ENCODE measurements at places on chromosomes 11 and 22.

GRCh38 chr22:39389420-39389819 is 10.2 kb upstream of the TAB1 start:
- DNase-seq: no peak

DNA sequence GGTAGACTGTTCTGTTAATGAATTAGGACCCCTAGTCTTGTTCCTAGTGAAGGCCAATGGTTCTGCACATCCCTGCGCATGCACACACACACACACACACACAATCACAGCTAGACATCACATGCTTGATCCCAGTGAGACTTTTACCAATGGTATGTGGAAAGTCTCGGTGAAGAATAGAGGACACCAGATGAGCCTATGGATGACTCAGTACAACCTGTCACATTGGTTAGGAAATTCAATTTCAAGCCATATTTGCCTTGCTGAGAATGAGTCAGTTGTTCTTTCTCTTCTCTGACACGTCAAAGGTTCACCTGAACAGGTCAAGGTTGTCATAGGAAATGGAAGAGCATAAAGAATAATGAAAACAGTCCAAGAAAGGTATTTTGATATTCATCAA is 122.0 kb downstream of the SLC17A6 start:
- DNase-seq: no peak

- no peak for DNase-seq
These were observed 13.6 kb upstream of the OR56B1 start for GRCh38 chr11:5722622-5723021.

DNA sequence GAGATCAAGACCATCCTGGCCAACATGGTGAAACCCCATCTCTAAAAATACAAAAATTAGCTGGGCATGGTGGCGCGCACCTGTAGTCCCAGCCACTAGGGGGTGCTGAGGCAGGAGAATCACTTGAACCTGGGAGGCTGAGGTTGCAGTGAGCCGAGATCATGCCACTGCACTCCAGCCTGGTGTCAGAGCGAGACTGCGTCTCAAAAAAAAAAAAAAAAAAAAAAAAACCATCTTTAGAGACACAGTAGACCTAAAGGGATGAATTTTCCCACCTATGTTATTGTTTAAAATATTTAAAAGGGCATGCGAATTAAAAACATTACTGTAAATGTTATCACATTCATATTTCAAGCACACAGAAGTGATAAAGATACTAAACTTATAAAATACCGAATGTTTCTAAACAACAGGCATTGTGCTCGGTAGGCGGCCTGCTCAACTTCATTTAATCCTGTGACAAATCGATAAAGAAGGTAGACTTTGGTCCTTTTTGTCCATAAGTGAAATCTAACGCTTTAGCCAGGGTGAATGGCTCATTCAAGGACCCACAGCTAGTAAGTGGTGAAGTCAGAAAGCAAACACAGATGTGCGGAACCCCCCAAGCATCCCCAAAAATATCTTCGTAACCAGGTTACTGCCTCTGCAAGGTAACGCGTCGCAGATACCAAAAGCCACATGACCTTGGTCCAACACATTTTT is 16.1 kb downstream of the NCAPD3 start:
- no peak for DNase-seq

DNA sequence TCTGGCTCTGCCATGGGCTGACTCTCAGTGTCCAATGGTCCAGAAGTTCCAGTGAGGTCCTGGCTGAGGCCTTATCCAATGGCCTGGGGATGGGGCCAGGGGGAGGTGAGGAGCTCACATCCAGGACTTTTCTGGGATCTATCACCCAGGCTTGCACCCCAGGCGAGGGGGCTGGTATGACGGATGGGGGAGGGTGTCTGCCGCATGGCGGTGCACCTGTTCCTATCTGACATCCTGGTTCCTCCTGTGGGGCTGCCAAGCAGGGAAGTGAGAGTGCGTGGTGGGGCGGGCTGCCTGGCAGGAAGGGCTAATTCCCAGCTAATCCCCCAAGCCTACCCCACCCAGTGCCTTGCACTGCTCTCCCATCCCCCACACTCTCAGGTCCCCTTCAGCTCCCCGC is 102.1 kb downstream of the NECTIN1 start:
- DNase-seq: no peak

GRCh38 chr11:63599211-63600122 is 14.8 kb downstream of the PLAAT3 start:
- DNase-seq: no peak

DNA sequence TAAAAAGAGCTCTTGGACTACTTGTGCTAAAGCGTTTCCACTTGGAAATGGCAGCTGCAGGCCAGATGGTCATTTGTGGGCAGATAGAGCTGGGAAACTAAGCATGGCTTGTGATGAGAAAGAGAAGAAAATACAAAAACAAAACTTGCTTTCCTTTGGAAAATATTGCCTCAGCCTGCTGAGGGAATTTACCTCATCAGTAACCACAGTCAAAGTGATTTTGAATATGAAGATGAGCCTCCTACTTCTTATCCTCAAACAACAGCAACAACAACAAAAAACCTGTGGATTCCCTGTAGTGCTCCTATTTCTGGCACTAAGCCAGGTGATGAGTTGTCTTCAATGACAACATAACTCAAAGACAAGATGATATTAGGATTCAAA is 62.7 kb upstream of the FIBIN start:
- no peak for DNase-seq

- DNase-seq: no peak
These were observed 17.7 kb downstream of the CTNND1 start for GRCh38 chr11:57779276-57779675.

DNA sequence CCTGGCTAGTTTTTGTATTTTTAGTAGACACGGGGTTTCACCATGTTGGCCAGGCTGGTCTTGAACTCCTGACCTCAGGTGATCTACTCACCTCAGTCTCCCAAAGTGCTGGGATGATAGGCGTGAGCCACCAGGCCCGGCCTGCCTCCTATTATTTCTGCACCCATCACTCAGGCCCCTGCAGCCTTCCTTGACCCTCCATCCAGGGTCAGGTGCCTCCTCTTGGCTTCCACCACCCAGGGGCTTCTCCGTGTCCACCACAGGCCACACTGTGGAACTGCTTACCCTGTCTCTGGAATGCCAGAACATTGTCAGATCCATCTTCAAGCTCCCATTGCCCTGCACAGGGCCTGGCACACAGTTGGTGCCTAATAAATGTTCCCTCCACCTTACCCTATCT is 75.4 kb upstream of the RTL6 start:
- DNase-seq: no peak

DNA sequence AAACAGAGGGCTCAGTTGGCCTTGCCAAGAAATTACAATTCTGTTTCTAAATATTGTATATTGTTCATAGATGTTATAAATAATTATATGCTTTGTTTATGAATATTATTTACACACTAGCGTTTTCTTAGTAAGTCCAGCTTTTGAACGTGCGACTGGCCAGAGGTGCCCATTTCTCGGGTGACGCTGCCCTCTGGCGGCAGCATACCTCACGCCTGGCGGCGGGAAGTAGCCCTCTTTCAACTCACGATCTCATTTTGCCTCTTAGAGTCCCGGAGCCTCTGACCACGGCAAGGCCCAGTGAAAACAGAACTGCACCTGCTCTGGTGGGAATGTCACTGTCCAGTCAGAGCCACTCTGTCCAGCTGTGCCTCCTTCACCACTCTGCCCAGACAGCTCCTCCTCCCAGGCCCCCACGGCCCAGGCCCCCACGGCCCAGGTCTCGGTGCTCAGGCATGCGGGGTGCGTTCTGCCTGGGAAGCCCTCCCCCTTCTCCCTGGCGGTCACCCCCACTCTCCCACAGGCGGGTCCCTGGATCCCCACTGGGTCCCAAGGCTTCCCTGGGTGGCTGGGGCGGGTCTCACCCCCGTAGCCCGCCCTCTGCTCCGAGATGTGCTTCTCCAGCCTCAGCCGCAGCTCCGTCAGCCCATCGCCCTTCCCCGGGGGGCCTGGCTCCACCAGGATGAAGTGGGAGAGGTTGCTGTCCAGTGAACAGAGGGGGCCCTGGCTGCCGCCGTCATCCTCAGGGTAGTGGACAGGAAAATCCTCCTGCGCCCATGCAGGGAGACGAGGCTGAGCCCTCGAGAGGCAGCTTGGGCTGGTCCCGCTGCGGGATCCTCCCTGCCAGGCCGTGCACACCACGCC is 19.3 kb downstream of the TSSC4 start:
- peak; percentile 94 for DNase-seq

DNA sequence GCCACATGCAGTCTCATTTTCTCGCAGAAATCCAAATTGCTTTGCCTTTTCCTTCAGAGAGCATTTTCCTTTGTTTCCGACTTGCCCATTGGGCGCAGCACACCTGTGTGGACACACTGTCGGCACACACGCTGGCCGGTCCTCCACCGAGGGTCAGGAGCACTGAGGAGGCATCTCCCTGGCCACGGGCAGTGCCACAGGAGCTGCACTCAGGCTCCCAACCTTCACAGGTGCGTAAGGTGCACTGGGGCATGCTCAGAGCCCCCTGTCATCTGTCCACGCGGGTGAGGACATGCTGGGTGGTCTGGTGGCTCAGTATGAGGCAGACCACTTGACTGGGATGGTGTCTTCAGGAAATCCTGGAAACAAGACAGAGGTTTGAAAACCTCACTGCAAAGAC is 779.1 kb downstream of the BRD1 start:
- DNase-seq: no peak

DNA sequence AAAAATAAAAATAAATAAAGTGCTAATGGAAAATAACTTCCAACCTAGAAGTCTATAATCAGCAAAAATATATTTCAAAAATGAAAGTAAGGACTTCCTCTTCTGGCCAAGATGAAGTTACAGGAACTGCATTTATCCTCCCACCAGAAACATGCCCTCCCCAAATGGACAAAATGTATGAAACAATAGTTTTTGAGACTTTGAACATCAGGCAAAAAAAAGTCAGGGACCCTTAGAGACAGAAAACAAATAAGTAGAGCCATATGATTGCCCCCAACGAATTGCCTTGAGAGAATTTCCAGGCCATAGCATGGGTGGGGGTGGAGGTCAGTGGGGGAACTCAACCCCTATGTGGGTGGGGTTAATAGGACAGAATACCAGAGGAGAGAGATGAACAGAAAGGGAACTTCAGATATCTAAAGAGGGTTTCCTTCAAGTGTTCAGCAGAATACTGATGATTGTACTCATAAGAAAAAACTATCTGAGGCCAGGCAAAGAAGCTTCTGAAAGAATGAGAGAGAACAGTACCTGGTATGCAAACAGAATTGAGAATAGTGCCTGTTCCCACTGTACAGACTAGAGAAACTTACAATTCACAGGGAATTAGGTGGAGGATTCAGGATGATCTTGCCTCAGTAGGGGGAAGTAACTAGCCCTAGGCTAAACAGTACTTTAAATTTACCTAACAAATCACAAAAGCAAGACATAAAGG is 26.6 kb upstream of the IL10RA start:
- DNase-seq: no peak

DNA sequence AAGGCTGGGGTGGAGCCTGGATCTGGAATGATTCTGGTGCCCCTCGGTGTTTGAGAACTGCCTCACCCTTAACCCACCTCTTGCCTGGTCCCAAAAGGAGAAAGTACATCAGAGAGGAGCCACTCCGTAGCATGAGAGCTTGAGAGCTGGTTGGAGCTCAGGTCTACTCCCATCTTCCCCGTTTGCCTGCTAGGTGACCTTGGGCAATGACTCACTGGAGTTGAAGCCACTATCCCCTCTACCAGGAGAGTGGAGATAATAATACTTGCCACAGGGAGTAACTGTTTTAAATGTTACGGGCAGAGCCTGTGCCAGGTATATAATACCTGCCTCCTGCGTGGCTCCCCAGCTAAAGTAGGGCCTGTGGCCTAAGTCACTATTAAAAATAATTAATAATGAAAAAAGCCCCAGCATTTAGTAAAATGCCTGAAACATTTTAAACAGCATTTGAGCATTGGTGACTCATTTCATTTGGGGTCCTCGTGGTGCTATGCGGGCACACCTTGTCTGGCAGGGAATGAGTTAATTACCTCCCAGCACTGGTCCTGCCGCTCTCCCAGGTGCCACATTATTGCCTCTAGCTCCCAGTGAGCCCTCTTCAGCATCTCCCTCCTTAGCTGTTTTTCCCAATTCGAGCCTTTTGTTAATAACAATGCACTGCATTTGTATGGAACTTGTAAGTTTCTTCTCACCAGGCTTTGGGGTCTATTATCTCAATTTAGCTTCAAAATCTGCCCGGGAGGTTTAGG is 22.5 kb downstream of the CYTH4 start:
- no peak for DNase-seq

DNA sequence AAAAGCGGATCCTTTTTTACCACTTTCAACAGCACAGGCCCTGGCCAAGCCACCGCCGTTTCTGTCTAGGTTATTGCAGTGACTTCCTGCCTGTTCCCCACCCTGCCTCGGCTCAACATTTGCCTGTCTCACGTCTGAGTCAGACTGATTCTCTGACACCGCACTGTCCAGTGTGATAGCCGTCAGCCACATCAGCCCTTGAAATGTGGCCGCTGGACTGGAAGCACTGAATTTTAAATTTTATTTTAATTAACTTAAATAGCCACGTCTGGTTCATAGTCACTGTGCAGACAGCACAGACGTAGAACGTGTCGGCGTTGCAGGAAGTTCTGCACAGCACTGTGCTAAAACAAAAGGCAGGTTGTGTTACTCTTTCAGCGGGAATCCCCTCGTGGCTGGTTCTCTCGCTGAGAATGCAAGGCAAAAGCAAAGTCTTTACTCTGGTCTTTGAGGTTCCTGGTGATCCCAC is 56.3 kb upstream of the ADSL start:
- DNase-seq: no peak

- no peak for DNase-seq
These were observed 1.6 kb downstream of the JOSD1 start for GRCh38 chr22:38699143-38699542.

DNA sequence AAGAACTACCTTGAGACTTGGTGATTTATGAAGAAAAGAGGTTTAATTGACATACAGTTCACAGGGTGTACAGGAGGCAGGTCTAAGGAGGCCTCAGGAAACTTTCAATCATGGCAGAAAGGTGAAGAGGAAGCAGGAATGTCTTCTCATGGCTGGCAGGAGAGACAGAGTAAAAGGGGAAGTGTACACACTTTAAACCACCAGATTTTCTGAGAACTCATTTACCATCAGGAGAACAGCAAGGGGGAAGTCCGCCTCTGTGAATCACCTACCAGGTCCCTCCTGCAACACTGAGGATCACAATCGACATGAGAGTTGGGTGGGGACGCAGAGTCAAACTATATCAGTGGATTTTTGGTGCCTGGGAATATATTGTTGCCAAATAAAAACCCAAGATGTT is 40.3 kb upstream of the OR5D13 start:
- no peak for DNase-seq

DNA sequence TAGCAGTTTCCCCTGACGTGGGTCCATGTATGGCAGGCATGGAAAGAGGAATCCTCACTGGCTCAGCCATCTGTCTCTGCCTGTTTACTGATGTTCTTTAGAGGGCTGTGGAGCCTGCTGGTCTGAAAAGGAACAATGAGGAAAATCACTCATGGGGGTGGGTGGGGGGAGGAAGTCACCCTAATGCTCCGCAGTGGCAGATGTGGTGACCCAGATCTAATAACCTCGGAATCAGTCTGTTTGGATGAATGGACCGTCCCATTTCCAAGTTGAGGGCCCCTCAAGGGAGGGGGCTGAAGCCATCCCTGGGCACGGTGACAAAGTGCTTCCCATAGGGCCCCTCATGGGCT is 4.4 kb downstream of the BCR start:
- no peak for DNase-seq
